Left lobe of liver (tissue), 2 donors: ENCODE measurements at places on chromosomes 5 and 9. TPM values are rescaled to one million over a fixed set of nuclear protein-coding genes. Genes with fewer than 3 reads are reported as not detected.

DNA sequence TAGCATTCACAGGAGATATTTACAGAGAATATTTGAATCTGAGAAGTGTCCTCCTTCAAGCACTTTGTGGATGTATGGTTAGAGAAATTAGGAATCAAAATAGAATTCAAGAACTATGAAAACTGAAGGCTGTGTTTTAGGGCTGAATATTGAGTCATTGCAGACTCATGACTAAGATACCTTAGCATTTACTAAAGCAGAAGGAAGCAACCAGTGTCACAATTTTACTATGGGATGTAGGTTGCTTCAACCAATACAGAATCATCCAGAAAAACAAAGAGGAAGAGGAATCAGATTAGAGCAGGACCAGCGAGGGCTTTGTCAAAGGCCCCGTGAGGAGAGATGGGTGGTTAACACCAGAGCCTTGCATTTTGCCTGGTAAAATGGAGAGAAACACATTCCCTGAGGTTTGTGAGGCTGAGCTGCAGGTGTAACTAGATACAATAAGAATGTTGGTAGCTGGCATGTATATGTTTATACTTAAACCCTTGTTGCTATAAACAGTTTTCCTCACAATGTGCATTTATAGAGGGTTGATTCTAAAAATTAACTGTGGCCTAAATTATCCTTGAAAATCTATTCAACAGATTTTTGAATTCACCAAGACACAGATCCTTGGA is 518.1 kb downstream of the AGTPBP1 start:
- DNase-seq = no peak

DNA sequence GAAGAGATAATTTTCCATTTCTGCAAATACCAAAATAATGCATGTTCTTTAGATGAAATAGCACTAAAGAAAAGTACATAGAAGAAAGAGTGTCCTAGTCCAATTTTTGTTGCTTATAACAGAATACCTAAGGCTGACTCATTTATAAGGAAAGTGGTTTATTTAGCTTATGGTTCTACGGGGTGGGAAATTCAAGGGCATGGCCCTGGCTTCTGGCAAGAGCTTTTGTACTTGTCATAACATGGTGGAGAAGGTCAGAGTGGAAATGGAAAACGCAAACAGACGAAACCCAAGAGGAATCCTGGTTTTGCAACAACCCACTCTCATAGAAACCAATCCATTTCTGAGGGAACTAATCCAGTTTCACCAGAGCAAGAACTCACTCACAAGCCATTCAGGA is 283.7 kb downstream of the CSNK1G3 start:
- DNase-seq = no peak

RNF183 gene
- 0.20 TPM for total RNA-seq

FKBP15 gene
- 12.2 TPM for total RNA-seq

SLC36A3 gene
- not detected for total RNA-seq
